ENCODE measurements at places on chromosomes 5 and 9.

- DNase-seq, result no peak
These were observed 11.9 kb downstream of the BASP1 start for GRCh38 chr5:17229313-17229712.

- DNase-seq, result peak; percentile 46
These were observed 128.5 kb upstream of the VLDLR start for GRCh38 chr9:2493109-2493508.

DNA sequence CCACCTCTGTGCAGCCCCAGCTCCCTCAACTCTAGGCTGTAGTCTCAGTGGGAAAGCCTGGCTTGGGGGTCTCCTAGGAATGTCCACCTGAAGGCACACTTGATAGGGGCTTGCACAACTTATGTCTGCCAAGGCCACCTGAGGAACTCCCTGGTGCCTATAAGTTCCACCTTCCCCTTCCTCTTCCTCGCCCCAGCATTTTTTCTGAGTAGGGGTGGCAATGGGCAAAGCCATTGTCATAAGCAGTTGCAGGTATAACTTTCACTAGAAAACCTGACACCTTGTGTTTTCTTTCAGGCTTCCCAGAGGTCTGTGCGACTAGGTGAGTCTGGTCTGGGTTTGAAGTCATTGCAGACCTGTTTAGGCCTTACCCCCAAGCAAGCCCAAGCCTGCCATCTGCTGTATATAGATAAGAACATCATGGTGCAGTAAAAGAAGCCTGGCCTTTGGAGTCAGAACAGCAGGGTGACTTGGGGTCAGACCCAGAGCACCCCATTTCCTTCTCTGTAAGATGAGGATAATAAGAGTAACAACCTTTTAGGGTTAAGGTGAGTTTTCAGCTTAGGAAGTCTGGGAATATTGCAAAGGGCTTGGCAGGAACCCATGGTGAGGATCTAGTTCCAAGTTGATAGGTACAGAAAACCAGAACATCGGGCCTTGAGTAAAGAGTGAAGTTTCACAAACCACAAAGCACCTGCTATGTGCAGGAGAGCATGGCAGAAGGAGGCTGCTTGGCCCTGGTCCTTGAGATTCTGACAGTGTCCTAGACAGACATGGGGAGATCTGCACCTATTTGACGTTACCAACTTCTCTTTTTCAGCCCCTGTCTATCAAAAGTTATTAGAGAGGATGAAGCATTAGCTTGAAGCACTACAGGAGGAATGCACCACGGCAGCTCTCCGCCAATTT is 33.8 kb downstream of the TGFBI start:
- DNase-seq, result peak; percentile 41

DNA sequence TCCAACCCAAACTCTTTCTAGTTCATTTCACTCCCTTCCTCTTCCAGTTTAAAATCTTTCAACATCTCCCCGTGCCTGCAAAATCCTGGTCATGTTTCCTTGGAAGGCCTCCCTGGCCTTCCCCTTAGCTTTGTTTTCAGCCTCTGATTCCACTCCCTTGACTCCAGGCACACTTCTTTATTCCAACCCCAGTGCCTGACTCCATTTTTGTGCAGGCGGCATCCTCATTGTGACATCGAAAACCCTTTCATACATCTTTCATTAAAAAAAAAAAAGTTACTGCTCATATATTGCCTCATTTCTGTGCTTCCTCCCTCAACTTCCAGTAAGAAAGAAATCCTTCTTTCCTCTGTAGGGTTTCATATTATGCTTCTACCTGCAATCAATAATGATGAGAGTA is 7.1 kb upstream of the TNFSF8 start:
- no peak for DNase-seq

Data from fibroblast of skin of abdomen (primary cell).